ENCODE measurements at places on chromosomes 4 and X. TPM values are rescaled to one million over a fixed set of nuclear protein-coding genes. Genes with fewer than 3 reads are reported as not detected.
A peak's percentile ranks its signal among the peaks of the same experiment; 100 is the strongest.

Gene PHEX
- total RNA-seq = not detected

DNA sequence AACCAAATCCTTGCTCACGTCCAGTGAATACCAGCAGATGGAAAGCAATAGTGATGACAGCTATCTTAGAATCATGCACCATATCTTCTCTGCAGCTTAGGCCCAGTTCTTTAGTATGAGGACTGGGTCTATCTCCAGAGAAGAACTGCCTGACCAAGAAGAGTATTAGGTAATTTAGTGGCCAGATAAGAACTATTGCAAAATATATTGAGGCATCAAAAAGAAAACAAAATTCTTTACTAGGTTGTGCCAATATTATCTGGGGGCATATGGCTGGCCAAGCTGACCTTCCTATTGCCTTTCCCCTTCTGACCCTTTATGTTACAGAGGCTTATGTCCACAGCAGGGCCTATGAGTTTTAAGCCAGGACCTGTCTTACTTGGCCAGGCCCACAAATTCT lies 91.2 kb downstream of the RLIM start:
- DNase-seq = no peak

- no peak for DNase-seq
Observed at GRCh38 chrX:9072281-9072680, 38.4 kb upstream of the FAM9B start.

Gene GRIA2
- 0.43 TPM for total RNA-seq

Gene GNRHR
- not detected for total RNA-seq

- no peak for DNase-seq
Observed at GRCh38 chr4:157882901-157883300, 289.9 kb downstream of the GASK1B start.

DNA sequence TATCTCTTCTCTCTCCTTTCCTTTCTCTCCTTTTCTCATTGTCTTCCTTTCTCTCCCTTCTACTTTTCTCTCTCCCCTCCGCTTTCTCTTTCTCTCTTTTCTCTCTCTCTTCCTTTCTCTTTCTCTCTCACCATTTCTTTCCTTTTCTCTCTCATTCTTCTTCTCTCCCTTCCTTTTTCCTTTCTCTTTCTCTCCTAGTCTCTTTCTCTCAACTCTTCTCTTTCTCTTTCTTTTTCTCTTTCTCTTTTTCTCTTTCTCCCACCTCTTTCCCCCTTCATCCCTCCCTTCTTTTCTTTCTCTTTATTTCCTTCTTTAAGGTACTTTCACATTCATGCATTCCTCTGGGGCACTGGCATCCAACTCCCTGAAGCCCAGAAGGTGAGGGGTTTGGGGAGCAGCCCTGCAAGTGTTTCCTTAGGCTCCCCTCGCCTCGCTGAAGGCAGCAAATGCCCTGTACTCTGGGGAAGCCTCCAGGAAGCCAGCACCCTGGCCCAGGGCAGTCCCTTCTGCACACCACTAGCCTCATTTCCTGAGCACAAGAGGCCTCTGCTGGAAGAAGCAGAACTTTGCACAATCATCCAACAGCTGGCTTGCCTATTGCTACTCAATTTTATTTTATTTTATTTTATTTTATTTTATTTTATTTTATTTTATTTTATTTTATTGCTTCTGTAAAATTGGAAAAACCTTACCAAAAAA lies 124.2 kb downstream of the NFKB1 start:
- peak; percentile 54 for DNase-seq

DNA sequence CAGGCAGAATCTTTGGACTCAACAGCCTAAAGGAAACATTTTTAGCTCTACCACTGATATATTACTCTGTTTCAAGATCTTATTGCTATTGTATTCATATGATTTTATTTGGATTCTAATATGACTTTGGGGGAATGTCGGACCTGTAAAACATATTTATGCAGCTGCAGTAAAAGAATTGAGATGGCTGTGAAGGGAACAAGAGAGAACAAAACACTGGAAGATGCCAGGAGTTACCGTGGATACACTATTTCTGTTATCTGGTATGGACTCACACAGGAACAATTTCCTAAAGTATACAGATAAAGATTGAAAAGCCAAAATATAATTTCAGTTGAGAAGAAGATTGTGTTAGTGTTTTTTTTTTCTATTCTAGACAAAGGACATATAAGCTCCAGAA lies 113.0 kb upstream of the DCLK2 start:
- DNase-seq = no peak

DNA sequence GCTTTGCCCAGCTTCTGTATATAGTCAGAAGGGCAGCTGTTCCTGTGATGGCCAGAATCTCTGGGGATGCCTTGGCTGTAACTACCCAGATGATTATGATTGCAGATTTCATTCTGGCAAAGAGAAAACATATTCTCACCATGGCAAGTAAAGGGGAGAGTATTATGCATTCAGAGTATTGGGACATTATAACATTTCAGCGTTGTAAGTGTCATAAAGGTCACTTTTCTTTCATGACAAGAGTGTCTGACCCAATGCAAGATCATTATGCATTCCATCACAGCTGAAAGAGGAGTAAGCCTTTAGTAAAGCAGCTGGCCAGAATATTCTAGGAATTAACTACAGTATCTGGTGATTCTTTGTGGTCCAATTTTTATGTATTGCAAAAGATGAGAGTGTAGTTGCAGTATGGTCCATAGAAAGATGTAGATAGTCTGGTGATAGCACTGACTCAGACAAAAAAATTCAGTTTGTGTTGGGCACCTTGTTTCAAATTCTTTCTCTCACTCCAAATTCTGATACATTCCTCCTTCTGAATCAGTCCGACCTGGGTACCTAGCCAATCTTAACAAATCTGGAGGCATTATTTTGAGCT lies 2366.3 kb downstream of the PCDH7 start:
- no peak for DNase-seq

DNA sequence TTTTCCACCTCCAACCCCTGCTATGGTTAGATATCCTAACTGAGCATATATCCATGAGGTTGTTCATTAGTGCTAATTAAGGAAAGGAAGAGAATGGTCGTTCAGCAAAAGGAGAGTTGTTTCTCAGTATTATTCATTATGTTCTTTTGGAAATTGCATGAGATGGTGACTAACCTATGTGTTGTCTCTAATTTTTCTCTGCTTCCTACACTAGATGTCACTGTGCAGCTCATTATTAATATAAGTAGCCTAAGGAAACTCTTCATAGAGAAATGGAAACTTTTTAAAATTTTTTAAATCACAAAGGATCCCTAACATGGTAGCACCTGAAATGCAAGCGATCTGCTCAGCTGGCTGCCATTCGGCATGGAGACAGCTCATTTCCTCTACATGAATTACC lies 67.7 kb upstream of the FAM9A start:
- no peak for DNase-seq

DNA sequence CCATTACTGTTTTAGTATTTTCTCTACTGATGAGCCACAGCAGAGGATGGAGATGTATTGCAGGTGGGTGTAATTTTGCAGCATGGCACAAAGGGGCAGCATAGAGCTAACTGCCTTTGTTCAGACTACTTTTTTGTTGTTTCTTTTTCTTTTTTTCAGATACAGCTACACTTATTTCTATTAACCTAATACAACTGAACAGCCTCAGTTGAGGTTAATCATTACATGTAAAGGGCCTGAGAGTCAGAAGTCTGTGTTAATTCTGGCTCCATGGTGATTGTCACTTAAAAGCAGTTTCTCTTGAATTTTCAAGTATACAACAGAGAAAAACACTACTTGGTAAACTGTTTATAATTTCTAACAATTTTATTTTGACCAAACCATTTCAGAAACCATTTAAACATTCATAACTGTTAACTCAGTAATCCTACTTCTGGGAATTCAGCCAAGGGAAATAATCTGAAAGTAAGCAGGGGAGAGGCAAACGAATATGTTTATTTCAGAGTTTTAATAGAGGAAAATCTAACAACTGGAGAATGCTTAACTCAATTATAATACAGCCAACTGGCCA lies 13.9 kb upstream of the PPEF2 start:
- DNase-seq = peak; percentile 83

- DNase-seq = no peak
Observed at GRCh38 chr4:85151786-85152185, 185.3 kb upstream of the WDFY3 start.

DNA sequence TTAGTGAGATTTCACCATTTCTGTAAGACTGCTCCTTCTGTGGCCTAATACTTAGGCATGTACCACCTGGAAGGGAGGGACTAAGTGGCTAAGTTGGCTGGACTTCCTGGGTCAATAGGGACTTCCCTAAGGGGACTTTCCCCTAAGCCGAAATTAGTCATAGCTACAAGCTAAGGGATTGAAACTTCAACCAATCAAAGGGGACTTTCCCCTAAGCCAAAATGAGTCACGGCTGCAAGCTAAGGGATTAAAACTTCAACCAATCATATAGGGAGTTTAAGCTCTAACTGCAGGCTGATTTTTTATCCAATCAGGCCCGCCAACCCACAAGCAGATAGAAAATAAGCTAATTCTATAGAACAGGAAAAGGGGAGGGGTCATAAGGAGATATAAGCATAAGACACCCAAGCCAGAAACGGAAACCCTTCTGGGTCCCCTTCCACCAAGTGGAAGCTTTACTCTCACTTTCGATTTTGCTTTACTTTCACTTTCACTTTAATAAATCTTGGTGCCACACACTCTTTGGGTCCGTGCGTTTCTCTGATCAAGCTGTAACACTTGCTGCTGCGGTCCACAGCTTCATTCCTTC lies 382.8 kb downstream of the KLHL4 start:
- no peak for DNase-seq

Gene IRS4
- 0.72 TPM for total RNA-seq

Gene PPP1R2C
- not detected for total RNA-seq

Measured in stomach (tissue), 19 donors.